ENCODE measurements at places on chromosomes 3 and 15.

DNA sequence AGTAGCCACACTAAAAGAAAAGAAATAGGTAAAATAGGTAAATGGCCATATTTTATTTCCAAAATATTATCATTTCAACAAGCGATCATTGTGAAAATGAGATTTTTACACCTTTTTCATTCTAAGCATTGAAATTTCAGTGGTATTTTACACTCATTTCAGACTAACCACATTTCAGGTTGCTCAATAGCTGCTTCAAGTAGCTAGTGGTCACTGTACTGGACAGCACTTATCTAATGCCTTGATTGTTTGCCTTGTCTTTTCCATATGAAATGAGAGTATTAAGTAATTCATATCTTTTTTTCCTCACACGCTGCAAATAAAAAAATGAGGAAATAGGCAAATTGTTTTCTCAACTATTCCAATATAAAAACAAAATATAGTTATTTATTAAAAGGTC, 332.8 kb downstream of the NLGN1 start:
- no peak for DNase-seq

GRCh38 chr15:100889385-100890050, 9.9 kb downstream of the ALDH1A3 start:
- peak; percentile 73 for DNase-seq

GRCh38 chr15:72196409-72197040, 1.1 kb downstream of the GRAMD2A start:
- no peak for DNase-seq

- DNase-seq: no peak
Measured at GRCh38 chr15:33860754-33861153, 107.5 kb upstream of the CHRM5 start.

GRCh38 chr3:46845860-46846623, 17.2 kb downstream of the MYL3 start:
- DNase-seq: peak; percentile 82

GRCh38 chr15:87557881-87558280, 698.7 kb downstream of the NTRK3 start:
- no peak for DNase-seq

DNA sequence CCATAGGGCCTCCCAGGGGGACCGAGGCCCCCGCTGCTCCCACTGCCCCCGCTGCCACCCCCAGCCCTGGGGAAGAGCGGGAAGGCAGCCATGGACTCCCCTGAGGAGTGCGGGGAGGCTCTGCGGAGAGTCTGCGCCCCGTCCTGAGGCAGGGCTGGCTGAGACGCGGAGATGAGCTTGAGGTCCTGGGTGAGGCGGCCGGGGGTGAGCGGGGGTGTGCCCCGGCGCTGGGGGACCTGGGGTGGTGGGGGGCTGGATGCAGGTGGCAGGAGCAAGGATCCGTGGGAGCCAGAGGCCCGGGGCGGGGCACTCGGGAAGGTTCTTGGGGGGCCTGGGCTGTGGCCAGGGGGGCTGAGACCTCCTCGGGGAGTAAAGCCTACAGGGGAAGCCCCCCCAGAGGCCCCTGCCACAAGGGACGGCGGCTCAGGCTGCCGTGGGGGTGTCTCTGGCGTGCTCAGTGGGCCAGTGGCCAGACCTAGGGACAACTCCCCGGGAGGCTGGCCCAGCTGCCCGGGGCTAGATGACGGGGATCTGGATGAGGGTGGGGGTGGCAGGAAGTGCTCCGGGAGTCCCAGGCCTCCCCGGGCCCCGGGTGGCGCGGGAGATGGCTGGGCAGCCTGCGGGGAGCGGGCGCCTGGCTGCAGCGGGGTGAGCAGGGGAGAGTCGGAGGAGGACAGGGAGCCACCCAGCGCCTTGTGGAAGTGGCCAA, 45.9 kb downstream of the HCN4 start:
- DNase-seq: no peak

- no peak for DNase-seq
Measured at GRCh38 chr3:45632956-45633355, 38.4 kb downstream of the LIMD1 start.

- DNase-seq: no peak
Measured at GRCh38 chr3:129409541-129409940, 18.9 kb downstream of the EFCAB12 start.

GRCh38 chr15:38401106-38401505, 52.8 kb upstream of the FAM98B start:
- no peak for DNase-seq

DNA sequence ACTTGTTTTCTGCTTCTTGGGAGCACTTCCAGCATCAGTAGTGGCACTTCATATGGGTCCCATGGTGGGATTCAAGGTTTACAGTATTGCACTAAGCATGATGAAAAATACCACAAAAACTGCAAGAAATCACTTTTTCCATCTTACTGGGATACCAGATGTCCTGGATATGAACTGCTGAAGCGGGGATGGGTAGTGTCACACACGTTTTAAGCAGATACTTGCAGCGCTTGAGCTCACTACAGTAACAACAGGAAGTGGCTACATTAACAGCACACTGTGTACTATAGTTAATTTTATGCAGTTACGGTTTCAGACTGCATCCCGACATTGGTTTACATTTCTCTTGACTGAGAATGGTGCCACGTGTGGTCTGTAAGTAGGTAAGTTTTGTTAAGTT, 3.5 kb upstream of the ISG20 start:
- no peak for DNase-seq

GRCh38 chr3:56885453-56885852, 83.7 kb upstream of the ARHGEF3 start:
- no peak for DNase-seq
